ENCODE measurements at places on chromosomes 7 and 10.

DNA sequence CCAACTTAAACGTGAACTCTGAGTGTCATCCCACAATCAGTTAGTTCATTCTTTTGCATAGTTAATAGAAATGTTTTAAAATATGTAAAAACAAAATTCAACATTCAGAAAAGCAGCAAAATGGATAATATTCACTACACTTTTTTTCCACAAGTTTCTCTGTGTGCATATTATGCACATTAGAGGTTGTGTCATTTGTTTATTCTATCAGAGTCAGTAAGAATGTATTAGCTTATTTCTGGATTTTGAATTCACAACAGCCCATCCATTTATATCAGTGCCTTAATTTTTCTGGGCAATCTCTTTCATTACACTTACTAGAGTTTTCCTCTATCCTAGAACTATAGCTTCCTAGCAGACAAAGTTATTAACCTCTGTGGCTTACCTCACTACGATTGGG lies 432.7 kb upstream of the SEMA3A start:
- DNase-seq = peak; percentile 19

DNA sequence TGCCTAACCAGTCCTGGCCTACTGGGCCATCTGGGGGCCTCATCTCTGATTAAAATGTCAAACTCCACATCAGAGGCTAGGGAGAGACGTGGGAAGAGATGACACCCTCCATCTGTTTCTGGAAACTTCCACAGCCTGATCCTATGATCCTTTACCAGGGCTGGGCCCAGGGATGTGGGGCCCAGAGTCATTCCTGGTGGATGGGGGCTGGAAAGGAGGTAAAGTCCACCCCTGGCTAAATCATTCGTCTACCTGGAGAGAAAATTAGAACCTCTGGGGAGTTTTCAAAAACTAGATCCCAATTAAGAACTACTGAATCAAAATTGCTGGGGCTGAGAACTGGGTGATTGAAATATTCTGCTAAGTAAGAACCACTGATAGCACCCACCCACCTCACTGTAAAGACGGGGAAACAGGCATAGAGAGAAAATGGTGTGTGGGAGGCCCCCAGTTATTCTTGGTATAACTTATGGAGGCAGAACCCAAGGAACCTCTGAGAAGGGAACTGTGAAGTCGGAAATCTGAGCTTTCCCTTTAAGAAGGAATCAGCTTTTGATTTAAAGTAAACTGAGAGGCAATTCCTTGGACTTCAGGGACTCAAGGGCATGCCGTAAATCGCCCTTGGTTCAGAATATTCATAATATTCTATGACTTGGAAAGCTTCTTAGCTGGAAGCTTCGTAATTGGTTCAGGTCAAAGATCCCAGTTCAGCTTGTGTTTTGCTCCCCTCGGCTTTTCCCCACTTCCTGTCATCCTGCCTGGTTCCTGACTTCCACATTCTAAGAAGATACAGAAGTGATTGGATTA lies 53.1 kb downstream of the PRKAG2 start:
- no peak for DNase-seq

GRCh38 chr7:68200051-68200670 lies 1203.5 kb downstream of the TYW1 start:
- DNase-seq = no peak

DNA sequence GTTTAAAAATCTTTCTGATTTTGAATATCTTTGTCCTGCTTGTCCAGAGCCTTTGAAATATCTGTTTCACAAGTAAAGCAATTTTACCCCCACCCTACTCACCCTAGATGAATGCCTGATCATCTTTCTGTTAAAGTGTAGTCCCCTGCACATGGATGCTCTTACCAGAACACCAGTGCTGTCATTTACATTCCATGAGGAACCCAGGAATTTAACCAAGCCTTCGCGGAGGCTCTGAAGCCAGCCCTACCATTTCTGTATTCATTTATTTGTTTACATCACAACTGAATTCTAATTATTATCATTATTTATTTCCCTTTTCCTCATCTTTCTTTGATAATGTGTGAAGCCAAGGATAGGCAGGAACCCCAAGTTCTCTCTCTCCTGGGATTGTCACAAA lies 167.8 kb upstream of the MYO3A start:
- DNase-seq = no peak

DNA sequence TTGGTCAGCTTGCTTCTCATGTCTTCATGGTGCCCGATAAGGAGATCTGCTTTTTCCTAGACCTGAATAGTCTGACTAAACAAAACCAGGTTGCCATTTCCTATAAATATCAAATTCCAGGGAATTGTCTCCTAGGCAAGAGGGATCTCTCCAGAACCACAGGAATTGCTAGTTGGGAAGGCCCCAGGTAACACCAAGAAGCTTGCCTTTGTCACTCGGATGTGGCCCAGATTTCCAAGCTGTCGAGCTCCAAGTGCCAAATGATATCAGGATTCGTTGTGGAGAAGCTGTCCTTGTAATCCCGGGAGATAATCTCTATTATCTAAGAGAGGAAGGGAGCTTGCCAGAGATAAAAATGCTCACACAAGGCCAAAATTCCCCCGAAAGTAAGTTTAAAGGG lies 1288.5 kb upstream of the AUTS2 start:
- no peak for DNase-seq

- peak; percentile 33 for DNase-seq
Observed at GRCh38 chr7:17142831-17143541, 155.5 kb upstream of the AHR start.

DNA sequence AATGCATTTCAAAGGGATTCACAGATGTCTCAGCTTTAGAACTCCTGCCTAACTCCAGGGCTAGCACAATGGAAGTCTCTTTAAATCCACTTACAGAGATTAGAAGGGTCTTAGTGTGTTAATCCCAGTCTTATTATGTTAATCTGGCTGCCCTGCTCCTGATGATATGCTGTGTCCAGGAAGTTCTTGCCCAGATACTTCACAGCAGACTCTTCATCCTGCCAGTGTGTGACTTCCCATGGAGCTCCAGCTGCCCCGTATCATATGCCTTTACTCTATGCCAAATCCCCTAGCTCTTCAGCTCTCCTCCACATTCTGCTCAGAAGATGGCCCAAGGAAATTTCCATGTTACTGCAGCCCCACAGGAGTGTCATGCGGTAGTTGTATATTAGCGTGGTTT lies 533.8 kb downstream of the GALNT17 start:
- no peak for DNase-seq

Measured in IMR-90 (cell line).